Muscle of leg (tissue), 16 donors: ENCODE measurements at places on chromosomes 4 and X.
A peak's percentile ranks its signal among the peaks of the same experiment; 100 is the strongest.

GRCh38 chrX:155028877-155029291 is 2.2 kb downstream of the FUNDC2 start:
- peak; percentile 40 for DNase-seq

GRCh38 chrX:134469486-134469885 is 9.5 kb downstream of the HPRT1 start:
- no peak for DNase-seq

DNA sequence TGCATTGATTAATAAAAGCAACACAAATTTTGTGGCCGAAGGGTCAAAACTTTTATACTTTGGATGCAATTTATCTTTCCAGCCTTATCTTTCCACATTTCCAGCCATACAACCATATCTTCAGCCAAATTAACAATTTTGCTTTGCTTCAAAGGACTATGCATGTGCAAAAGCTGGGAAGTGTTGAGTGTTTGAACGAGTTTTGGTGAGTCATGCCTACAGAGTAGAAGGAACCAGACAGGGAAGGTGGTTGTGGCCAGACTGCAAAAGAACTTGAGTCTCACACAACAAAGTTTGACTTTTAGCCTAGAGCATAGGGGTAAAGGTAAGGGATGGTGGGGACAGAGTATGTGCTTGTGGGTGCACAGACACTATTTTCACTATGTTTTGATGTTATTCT is 53.0 kb upstream of the GABRA2 start:
- DNase-seq: no peak

- peak; percentile 89 for DNase-seq
Observed at GRCh38 chr4:2837904-2838496, 5.6 kb upstream of the ADD1 start.

DNA sequence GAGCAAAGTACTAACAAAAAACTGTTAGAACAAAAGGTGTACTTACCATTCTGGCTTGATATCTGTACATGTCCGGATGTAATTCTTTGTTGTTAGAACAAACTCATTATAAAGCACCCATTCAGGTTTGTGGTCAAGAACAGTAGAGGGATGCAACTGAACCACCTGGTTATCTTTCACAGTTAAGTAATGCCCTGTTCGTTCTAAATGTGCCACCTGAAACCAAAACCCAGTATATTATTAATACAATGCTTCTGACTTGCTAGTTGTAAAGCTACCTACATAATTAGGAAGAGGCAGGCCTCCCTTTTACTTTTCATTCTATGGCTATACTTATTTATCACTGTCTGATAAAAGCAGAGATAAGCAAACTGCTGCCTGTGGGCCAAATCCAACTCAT is 54.8 kb downstream of the DHX15 start:
- DNase-seq: no peak

- DNase-seq: peak; percentile 14
Observed at GRCh38 chr4:114599231-114599902, 760 bp downstream of the UGT8 start.

GRCh38 chrX:13470685-13470977 is 98.8 kb upstream of the EGFL6 start:
- no peak for DNase-seq

GRCh38 chrX:143306991-143307937 is 210.0 kb downstream of the SPANXN3 start:
- DNase-seq: no peak
